ENCODE measurements at places on chromosomes 16 and 17.

GRCh38 chr16:42691-43090, 10.7 kb downstream of the POLR3K start:
- DNase-seq: no peak

GRCh38 chr17:49925921-49926320, 43.1 kb upstream of the DLX4 start:
- DNase-seq: no peak

- DNase-seq: no peak
These were observed 50.9 kb downstream of the CYB561 start for GRCh38 chr17:63395075-63395805.

DNA sequence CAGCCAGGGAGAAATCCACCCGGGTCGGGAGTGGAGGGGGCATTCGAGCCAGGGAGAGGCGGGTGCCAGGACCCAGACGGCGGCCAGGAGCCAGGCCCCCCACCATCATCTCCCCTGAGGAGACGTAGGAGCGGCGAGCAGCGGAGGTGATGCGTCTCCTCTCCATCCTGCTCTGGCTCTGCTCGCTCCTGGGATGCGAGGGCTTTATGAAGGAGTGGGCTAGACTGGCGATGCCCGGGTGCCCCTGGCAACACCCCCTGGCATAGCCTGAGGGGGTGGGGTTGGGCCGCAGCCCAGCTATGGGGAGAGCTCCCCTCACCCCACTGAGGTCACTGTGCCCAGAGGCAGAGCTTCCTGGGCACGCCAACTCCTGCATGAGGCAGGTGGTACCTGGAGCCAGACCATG, at the start of gene GFAP:
GFAP (minus strand) TSS at position 180 of the 406 bp plus-strand sequence; CDS start at position 166, 14 bp downstream.
- no peak for DNase-seq

- no peak for DNase-seq
These were observed 559.3 kb downstream of the MAF start for GRCh38 chr16:79041206-79041605.

All from stimulated activated CD4-positive, alpha-beta T cell treated with anti-CD3 and anti-CD28 coated beads, Interleukin-12 subunit alpha, Interleukin-12 subunit beta, amount 100 ng/mL, for 48 hours (primary cell).